ENCODE measurements at places on chromosomes 7 and 10.

DNA sequence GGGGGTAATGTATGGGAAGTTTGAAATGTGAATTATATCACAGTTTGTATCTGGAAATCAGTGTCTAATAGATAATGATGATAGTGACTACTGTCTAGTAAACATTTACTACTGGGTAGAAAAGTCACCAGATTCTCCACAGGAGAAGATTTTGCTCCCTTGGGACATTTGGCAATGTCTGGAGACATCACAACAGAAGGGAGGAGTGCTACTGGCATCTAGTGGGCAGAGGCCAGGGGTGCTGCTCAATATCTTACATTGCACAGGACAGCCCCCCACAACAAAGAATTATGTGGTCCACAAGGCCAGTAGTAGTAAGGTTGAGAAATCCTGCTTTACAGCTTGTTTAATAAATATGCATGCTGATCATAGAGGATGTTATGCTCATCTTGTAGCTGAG lies 92.3 kb upstream of the PRPS1L1 start:
- DNase-seq: no peak

GRCh38 chr10:44952779-44953231 lies 6.8 kb upstream of the RASSF4 start:
- DNase-seq: no peak

DNA sequence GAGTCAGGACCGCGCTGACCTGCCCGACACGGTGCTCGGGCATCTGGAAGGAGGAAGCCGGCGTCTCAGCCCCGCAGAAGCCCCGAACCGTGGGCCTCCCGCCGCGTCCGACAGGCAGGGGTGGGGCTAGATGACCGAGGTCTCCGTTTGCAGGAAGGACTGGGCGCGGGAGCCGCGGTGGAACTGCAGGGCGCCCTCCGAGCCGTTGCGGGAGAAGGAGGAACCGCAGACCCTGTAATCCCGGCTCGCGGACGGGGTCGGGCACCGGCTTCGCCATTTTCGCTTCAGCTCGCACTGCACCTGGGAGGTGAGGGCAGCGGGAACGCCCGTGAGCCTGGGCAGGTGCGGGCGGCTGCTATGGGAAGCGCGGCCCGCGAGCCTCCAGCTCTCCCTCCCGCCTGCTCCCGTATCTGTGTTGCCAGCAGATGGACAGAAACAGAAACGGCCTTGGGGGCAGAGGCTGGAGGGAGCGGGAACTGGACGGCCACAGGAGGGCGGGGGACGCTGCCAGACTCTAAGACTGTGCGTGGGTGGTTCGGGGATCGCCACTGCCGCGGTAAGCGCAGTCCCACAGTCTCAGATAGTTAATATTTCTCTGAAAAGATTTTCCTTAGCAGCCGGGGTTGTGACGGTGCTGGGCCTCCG lies 114.1 kb downstream of the VIPR2 start:
- DNase-seq: no peak

- no peak for DNase-seq
These were observed 105.0 kb downstream of the PKD1L1 start for GRCh38 chr7:47843291-47843690.

DNA sequence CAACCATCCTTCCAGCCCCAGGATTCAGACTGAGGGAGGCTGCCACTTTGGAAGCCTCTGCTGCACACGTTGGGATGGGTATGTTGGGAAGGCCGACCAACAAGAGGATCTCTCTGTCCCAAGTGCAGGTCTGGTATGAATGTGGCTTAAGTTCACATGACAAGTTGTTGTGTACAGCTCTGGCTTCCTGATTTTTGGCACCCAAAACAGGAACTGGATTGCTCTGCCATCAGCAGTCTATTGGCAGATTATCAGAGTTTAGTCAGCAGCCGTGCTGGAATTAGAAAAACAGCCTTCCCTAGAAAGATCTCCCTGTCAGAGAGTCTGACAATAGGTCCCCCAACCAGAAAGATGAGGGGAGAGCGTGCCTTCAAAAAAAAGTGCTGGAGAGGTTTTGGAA lies 66.9 kb downstream of the GOLGA7B start:
- no peak for DNase-seq
